ENCODE measurements at places on chromosomes 5 and 9.

DNA sequence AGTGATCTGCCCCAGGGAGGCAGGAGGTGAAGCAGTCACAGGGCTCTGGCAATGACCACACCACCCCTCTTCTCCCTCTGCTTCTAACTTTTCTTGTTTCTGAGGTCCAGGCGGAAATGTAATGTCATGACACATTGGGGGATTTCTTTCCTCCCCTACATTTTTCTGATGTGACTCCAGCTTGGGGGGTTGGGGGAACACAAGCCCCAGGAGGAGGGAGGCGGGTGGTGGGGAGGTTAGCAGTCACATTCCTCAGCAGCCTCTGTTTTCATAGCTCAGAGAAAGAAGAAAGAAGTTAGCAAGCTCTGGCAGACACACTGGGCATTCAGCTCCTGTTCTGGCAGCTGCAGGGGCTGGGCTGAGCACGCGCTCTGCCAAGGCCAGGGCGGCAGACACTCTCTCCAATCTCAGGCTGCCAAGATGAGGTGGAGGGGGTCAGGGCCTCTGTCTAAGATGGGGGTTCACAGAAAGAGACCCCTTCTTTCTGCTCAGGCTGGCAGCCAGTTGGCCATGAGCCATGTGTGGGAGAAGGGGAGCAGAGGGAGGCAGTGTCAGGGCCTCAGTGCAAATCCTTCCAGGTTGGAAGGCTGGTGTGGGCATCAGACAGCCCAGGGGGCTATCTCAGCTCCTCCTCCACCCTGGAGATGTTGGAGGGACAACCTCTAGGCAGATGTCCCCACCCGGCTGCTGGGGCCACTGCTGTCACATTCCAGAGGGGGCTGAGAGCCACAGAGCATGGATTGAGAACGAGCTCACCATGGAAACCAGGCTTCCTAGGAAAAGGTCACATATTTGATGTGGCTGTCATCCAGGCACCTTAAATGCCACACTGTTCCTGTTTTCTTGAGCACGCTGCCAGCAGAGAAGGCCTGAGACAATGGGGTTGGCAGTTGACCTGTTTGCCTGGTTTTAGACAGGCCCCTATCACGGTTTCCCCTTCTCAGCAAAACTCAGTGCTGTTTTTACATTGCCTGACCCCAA, 20.1 kb upstream of the PFDN1 start:
- peak; percentile 52 for DNase-seq

GRCh38 chr9:117096138-117096537, 318.7 kb downstream of the ASTN2 start:
- DNase-seq, result no peak

DNA sequence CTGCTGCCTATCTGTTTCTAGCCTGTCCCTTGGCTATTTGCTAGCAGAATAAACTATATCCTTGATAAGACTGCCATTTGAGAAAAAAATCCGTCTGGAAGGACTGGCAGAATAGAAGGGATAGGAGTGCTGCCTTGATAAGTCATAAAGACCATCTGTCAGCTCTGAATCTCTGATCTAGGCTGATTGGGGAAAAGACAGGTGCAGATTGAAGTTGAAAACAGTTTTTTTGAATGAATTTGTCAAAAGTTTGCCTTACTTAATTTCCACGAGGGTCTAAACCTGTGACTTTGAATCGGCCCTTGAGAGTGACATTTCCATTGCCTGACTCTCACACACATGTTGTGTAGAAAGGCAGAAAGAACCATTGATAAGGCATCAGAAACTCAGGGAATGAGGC, 218.6 kb downstream of the MAN2A1 start:
- DNase-seq, result no peak

DNA sequence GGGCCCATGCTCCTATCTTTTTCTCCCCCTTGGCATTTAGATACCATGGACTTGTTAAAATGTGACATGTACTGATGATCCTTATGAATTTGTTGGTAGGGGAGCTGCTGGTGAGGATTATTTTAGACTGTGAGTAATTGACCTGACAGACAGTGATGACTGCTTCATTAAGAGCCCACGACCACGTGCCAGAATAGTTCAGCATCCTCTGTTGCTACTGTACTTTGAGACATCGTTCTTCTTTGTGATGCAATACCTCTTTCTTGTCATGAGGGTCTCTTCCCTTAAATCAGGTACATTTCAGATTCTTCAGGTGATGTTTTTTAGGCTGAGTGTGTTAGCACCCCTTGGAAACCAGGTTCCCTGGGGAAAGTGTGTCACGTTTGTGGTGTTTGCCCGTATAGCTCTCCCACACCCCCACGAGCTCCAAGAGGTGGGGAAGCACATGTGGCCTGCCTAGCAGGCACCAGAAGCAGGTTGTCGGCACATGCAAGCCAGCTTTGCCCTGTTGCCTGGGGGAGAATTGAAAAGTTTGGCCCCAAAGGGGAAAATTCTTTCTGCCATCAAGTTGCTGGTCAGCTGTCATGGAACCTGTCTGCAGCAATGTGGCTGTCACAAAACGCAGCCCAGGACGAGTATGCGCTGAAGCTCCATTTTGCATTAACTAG, 25.1 kb downstream of the QRFP start:
- DNase-seq, result no peak

DNA sequence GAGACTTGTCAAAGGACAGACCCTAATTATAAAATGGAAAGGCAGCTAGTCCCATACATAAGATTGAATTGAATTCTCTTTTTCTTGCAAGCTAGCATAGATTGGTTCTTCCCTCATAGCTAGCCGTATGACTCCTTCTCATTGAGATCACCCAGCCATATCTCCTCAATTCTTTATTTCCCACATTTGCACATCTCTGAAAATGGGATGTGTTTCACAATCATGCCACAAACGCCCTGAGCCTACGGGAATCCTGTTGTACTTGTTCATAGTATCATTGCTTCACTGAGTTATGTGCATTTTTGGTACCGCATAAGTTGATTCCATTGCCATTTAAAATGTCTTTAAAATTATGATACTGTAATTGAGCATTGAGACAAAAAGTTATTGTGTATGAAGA, 90.5 kb downstream of the PCSK1 start:
- no peak for DNase-seq

GRCh38 chr5:84589926-84590325, 205.2 kb upstream of the EDIL3 start:
- DNase-seq, result no peak

DNA sequence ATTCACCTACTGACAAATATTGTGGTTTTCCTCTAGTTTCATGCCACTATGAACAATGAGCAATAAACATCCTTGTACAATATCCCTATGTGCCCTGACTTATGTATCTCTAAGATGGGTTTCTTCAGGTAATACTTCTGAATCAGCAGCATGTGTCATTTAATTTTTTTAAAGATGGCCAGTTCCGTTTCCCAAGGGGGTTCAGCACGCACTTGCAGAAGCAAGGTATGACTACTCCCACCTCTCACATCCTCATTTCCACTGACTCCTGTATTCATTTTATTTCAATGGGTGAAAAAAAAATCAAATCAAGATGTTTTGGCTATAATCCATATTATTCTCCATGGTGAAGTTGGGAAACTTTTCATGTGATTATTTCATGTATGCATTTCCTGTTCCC, 14.7 kb upstream of the ADAMTS19 start:
- DNase-seq, result no peak

DNA sequence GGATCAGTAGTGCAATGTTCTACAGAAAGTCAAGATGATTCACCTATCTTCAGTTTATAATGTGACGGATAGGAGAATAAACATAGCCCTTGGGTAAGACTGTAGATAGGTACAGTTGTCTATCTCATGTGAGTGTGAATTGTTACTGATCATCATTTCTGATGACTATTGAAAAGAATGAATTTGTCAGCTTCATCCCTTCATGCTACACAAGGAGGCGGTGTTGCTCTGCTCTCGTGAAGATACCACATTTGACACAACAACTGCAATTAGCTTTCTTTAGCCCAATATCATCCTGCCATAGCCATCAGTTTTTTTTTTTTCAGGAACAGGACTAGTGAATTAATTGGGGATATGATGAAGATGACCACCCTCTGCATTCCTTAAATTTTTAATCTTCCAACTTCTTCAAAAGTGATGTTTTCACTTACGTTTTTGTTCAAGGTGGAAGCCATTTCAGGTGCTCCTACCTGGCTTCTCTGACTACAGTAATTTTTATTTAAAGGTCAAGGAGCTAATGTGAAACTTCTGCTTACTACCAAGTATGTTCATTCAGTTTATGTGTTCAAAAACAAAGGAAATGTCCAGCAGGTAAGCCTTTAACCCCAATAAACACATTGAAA, 152.9 kb upstream of the MOCS2 start:
- no peak for DNase-seq

- no peak for DNase-seq
Observed at GRCh38 chr5:61915646-61916045, 390.4 kb upstream of the KIF2A start.

DNA sequence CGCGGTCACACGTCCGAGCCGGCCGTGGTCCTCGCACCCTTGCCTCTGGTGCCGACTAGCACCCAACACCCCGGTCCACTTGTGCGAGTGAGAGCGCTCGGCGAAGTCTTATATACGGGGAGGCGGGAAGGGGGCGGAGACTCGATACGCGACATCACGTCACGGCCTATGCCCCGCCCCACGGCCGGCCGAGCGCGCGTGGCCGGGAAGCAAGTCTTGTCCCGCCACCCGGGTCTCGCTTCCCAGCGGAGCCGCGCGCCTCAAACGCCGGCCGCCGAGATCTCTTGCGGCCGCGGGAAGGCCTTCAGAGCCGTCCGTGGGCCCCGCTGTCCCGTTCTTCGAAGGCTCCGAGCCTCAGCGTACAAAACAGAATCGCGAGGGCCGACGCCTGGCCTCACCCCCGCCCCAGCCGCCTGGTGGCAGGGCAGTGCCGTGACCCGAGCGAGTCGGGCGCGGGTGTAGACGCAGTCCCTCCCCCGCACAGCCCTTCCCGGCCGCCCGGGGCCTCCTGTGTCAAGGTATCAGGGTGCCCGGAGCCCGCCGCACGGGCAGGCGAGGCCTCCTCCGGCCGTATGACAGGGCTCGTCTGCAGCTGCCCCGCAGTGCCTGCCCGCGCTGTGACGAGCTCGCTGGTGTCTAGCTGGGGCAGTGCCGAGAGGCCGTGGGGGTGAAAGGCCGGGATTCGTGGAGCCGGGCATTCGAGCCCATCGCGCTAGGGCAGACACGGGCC, at the start of gene PLK2:
Gene PLK2 (minus strand): TSS at position 85 of the 730 bp plus-strand sequence. CDS start 127 bp downstream, outside the sequence.
- peak; percentile 99 for DNase-seq

DNA sequence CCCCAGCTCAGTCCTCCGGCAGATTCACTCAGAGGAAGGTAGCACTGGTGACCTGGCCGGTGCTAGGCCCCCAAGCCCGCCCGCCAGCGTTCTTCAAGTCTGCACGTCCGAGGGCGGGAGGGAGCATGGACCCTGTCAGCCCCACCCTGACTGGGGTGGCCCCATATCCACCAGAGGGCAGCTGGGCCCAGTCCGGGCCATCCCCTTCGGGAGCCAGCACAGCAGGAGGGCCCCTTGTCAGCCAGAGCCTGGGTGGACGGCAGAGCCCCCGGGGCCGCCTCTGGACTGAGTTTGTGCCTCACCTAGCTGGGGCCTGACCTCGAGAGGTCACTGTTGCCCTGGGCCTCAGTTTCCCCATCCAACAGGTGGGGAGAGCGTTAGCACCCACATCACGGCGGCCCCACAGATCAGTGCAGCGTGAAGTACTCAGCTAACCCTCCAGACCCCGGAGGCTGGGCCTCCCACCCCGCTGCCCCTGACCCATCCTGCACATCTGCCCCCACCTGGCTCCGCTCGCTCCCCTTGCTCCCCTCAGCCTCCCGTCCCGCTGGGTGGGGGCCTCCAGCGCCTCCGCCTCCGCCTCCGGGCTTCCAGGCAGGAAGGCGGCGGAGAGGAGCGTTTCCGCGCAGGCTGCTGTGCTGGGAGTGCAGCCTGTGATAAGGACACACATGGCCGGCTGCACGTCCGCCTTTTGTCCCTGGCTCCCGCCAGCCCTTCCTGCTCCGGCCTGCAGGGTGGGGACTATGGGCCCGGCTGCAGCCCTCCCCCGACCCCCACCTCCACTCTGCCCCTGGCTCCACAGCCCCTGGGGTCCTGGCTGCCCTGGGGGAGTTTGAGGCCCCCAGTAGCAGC, 16.6 kb upstream of the EGFL7 start:
- DNase-seq, result peak; percentile 56

GRCh38 chr5:52709167-52709925, 78.4 kb upstream of the ITGA1 start:
- no peak for DNase-seq

- no peak for DNase-seq
Observed at GRCh38 chr5:170582644-170583330, 79.0 kb downstream of the KCNIP1 start.

DNA sequence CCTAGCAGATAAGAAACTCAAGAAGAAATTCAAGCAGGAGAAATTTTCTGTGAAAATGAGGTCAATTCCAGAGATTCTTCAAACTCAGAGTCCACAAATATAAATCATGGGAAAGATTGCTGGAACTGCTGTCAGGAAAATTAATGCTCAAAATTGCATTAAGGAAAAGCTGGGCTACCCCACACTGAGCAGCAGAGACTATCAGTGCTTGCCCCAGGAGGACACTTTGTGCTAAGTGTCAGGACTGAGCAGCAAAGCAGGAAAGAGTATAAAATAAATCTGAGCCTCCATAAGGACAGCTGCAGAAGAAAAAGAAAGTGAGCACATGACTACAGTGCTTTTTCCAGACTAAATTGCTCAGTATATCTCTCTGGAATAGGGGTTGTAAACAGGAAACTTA, 81.6 kb downstream of the RGS7BP start:
- no peak for DNase-seq

DNA sequence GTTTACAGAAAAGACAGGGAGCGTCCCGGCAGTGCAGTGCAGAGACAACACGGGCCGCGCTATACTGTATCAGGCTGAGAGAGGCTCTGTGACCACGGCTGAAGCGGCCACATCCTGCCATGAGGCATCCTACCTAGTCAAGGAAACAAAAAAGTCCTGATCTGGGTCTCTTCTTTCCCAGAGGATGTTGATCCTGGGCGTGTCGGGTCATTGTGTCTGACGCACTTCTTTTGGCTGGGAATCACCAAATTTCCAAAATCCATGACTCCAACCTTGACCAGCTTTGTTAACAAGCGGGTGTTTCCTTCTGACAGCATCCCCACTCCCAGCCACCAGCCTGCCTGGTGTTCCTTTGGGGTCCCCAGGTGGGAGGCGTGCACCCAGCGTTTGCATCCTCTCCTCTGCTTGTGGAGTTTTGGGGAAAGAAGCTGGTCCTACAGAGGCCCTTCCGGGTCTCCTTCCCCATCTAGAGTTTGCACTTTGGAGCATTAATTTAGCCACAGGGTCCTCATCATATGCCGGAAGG, 91.4 kb upstream of the RAI14 start:
- no peak for DNase-seq

GRCh38 chr9:72043576-72043975, 16.8 kb downstream of the C9orf57 start:
- DNase-seq, result no peak

- DNase-seq, result no peak
Observed at GRCh38 chr5:41815261-41815660, 55.0 kb downstream of the OXCT1 start.

DNA sequence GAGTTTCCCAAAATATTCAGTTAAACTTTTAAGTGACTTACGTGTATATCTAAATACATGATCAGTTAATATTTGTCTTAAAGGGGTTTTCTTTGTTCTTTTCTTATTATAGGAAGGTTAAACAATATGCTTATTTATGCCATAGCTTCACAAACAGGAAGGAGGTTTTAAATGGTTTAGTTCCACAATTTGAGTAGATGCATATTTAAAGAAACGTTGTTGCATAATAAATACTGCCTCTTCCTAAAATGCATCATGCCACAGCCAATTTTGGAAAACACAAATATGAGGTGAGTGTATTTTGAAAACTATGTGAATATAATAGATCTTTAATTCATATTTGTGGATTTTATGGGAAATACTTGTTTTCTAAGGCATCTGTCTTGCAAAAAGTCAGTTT, 2.5 kb upstream of the ADRB2 start:
- no peak for DNase-seq
